ENCODE measurements at places on chromosomes 3 and 15.

DNA sequence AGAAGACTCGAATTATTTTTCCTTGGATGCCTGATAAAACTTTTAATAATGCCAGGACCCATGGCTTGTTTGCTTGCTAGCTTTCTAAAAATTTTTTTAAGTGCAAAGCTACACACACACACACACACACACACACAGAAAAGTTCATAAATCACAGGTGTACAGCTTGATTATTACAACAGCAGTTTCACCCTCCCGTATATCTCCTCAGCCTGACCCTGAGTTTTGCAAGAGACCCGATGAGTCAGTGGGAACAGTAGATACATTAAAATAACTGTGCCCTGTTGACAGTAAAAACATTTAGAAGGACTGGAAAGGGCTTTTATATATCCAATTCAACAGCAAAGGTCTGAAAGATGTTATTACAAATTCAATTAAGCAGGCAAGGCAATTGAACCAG is 46.7 kb downstream of the EMC4 start:
- DNase-seq = no peak

- no peak for DNase-seq
Measured at GRCh38 chr3:35690271-35690670, 50.9 kb downstream of the ARPP21 start.

- DNase-seq = no peak
Measured at GRCh38 chr3:43180027-43180426, 74.1 kb upstream of the POMGNT2 start.

DNA sequence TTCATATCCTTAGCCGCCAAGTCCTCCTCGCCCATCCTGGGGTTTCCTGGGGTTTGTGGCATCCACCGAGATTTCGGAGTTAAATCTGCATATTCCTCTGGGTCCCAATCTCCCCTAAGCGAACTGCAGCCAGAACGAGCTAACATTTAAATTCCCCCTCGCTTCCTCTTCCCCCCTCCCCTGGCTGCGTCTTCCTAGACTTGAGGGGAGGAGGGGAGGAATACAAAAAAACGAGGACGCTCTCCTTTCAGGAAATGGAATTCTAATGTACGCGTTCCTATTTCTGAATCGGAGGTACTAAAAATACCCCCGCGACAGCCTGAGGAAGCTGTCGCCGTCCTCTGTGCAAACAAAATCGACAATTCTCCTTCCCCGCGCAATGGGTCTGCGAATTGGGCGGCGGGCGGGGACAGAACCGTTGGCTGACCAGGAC is 5.6 kb downstream of the FEZF2 start:
- no peak for DNase-seq

DNA sequence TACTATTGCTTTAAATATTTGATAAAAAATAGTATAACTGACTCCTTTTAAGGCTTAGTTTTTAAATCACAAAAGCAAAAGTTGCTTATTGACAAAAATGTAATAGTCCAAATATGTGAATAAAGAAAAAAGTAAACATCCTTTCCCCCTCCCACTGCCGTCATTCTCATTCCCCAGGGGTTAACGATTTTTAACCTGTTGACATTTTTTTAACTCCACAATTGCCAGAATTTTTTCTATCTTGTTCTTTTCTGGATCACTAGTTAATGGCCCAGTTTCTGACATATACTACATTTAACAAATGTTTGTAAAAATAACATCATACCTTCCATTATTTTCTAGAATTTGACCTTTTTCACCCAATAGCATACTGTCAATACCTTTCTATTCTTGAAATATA is 60.6 kb upstream of the TCF12 start:
- DNase-seq = no peak

GRCh38 chr15:40506964-40507571 is 36.3 kb downstream of the CHST14 start:
- DNase-seq = peak; percentile 55

- no peak for DNase-seq
Measured at GRCh38 chr15:46111730-46112129, 476.9 kb downstream of the SQOR start.

GRCh38 chr3:58564054-58564453 is 13.1 kb downstream of the FAM107A start:
- no peak for DNase-seq

DNA sequence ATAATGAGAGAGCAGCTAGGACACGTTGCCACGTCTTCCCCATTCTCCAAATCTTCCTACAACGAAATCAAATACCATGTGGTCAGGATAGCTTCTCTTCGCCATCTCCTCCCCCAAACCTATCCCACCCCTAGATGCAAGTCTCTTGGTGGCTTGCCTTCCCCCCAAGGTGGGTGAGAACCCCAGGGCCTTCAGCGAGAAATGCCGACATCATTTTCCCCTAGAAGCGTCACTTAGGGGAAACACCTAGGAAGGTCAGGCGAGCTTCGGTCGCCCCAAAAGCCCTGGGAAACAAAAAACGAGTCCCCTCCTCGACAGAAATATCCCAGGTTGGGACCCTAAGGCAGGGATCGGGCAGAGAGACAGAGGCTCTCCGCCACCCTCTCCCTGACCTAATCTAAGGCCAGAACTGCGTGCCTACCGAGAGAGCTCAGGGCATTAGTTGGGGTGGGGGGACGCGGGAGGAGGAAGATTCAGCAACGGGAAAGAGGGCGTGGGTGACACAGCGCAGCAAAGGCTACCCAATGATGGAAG is 502 bp downstream of the DPH3 start:
- no peak for DNase-seq

- no peak for DNase-seq
Measured at GRCh38 chr3:62774221-62774620, 101.0 kb downstream of the CADPS start.
